ENCODE measurements at places on chromosomes 3 and 15.

- DNase-seq = no peak
Measured at GRCh38 chr3:24907106-24907505, 412.5 kb upstream of the THRB start.

- DNase-seq = no peak
Measured at GRCh38 chr15:50418041-50418583, 6.1 kb upstream of the USP8 start.

DNA sequence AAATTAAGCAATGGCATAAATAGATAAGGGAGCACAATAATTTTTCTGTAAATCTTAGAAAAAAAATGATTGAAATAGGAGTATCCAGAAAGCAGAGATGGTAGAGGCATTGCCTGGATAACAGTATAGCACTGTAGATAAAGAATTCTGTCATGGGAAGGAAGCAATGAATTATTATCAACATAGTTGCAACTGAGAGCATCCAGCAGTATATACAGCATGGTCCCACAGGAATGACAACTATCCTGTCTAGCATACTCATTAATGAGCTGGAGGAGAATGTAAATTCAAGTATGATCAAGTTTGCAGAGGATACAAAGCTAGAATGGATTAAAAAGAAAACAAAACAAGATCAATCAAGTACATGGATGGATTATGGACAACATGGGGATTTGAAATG lies 90.8 kb downstream of the DPH6 start:
- DNase-seq = no peak

GRCh38 chr3:8882171-8882593 lies 81.1 kb downstream of the RAD18 start:
- DNase-seq = no peak

DNA sequence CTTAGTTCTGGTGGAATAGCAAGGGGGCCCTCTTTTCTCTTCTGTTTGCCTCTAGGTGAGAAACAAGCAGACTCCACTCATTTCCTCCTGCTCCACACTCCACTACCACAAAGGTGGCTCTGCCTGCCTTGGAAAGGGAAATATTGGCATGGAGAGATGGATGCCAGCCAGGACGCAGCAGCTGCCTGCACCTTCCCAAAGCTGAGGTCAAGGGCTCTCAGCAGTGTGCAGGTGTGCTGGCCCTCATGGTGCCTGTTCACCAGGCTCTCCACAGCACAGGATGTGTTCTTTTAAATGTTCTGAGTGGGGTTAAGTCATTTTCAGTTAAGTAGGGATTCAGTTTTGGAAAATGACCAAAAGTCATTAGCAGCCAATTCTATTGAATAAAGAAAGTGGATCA lies 211.2 kb upstream of the STRIT1 start:
- no peak for DNase-seq

DNA sequence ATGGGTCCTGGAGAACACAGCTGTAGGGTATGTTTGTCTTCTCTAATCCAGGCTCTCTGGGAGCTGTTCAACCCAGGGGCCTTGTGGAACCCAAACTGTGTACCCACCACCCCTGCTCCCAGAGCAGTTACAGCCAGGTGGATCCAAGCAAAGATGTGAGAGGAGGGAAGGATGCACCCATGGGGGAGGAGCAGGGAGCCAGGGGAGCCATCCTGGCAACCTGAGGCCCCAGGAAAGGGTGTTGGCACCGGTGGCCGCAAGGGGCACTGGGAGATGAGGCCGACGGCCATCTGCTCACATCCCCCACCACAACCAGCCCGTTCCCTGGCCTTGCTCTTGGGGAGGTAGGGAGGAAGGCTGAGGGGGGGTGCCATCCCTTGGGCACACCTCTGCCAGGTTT lies 43.2 kb downstream of the CMTM6 start:
- no peak for DNase-seq
